ENCODE measurements at places on chromosomes 12 and 14.
A peak's percentile ranks its signal among the peaks of the same experiment; 100 is the strongest.

- no peak for DNase-seq
These were observed 8.7 kb downstream of the LRP1-AS start for GRCh38 chr12:57138526-57139272.

- no peak for DNase-seq
These were observed 21.0 kb upstream of the AQP2 start for GRCh38 chr12:49929581-49929980.

GRCh38 chr12:91743704-91744321, 401.8 kb downstream of the BTG1 start:
- no peak for DNase-seq

GRCh38 chr12:133203344-133204263, 22.3 kb downstream of the ZNF268 start:
- no peak for DNase-seq

DNA sequence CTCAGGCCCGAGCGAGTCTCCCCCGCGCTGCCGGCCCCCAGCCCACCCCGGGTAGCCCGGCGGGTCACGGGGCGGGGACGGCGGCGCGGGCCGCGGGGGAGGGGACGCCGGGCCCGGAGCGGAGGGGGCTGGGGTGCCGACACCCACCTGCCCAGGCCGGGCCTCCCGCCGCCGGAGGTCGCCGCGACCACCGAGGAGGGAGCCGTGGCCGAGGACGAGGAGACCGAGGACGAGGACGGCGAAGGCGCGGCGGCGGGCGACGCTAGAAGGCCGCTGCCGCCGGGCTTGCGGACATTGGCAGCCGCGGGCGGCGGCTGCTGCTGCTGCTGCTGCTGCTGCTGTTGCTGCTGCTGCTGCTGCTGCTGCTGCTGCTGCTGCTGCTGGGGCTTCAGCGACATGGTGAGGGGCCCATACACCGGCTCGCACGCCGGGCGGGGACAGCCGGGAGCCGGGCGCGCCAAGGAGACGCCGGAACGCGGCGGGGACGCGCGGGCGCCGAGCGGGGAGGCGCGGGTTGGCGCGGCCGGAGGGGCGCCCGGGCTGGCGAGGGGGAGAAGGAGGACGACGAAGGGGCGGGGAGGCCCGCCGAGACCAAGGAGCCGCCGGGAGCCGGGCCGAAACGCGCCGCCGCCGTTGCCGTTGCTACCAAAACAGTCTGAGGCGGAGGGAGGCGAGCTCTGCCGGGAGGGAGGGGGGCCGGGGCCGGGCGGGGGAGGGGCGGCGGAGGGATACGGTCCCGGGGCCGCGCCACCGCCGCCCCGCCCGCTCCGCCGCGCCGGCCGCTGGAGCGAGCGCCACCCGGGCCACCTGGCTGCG, at the start of gene ATXN2:
Gene ATXN2 (minus strand): TSS at position 679 of the 816 bp plus-strand sequence. CDS start 281 bp downstream, at position 398.
- peak; percentile 36 for DNase-seq

- no peak for DNase-seq
These were observed 323.0 kb downstream of the VRK1 start for GRCh38 chr14:97120204-97120603.

DNA sequence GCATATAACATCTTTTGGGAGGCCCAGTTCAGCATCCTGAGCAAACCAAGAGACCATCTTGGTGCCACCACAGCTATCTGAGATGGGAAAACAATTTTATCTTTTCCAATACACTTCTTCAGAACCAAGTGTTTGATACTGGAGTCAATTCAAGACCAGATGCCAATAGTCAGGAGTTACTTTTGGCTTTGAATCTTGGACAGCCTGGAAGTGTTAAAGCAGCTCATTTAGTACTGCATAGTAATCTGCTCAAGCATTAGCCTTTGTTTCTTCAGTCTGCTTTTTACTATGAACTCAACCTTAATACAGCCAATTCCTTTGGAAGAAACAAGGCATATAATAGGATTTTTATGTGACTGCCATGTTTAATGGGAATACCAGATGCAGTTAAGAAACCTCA, 81.9 kb upstream of the TSPAN8 start:
- no peak for DNase-seq

GRCh38 chr14:98462908-98463307, 809.1 kb downstream of the BCL11B start:
- DNase-seq, result no peak

- DNase-seq, result no peak
These were observed 180.2 kb downstream of the KCNA5 start for GRCh38 chr12:5223881-5224280.

DNA sequence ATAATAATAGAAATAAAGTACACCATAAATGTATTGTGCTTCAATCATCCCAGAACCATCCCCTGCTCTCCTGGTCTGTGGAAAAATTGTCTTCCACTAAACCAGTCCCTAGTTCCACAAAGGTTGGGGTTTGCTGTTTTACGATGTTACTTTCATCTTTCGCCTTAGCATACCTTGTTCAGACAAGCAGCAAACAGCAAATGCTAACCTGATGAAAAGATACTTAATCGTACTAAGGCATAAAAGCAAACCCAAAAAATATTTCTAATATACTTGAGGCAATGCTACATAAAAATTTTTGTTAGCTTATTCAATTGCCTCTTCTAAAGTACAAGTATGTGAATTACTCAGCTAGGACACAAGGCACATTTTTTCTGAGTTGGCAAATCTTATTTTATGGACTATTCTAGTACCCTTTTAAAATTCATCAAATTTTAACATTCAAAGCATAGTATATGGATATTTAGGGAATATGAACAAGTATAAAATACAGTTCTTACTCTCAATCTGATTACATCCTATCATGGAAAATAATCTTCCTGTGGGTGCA, 97.1 kb upstream of the PLEKHG7 start:
- no peak for DNase-seq

DNA sequence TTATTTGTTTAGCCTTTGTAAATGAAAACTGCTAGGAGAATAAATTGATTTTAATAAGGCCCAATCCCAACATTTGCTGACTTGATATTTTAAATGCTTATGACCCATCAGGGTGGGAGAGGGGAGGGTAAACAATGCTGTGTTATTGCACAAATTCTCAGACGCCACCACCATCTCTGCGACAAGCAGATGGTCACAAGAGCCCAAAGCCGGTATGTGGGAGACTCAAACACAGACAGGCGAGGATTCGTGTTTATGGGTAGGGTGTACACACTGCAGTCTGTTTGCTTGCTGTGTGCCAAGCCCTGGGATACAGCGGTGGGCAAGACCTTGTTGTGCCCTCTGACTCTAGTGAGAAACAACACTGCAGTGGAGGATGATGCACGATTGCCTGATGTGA, 39.2 kb upstream of the PWP1 start:
- DNase-seq, result no peak

DNA sequence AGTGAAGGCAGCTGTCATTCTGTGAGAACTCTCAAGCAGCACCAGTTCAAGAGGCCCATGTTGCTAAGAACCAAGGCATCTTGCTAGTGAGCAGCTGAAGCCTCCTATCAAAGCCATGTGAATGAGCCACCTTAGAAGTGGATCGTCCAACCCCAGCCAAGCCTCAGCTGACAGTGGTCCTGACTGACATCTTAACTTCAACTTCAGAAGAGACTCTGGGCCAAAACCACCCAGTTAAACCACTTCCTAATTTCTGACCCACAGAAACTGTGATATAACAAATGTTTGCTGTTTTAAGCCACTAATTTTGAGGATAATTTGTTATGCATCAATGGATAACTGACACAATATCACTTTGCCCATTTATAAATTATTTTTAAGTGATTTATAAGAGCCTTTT, 256.0 kb downstream of the RPAP3 start:
- no peak for DNase-seq

DNA sequence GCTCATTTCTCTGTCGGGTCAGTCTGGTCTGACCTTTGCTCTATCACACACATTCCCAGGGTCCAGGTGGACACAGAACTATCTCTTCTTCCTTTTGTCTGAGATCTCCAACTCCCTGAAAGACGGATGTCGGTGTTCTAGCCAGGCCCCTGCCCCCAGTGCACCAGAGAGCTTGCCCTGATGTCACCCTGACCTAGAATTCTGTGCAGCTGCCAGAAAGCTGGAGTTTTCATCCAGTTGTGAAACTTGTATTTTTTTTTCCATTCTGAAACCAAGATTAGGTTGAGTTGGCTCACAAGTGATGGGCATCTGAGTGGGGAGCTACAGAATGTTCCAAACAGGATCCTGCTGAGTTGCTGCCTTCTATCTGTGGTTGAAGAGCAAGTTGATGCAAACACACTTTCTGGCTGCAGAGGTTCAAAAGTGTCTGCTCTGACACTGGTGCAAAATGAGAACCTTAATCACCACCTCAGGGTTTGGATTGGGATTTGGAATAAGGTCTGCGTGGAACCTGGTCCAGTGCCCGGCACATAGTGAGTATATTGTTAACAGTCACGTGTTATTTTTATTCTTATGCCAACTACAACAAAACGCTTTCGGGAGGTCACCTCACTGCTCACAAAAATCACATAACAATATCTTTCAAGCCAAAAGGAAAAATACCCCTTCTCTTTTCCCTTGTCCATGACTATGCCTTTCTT, 211.5 kb downstream of the SLC15A4 start:
- no peak for DNase-seq

DNA sequence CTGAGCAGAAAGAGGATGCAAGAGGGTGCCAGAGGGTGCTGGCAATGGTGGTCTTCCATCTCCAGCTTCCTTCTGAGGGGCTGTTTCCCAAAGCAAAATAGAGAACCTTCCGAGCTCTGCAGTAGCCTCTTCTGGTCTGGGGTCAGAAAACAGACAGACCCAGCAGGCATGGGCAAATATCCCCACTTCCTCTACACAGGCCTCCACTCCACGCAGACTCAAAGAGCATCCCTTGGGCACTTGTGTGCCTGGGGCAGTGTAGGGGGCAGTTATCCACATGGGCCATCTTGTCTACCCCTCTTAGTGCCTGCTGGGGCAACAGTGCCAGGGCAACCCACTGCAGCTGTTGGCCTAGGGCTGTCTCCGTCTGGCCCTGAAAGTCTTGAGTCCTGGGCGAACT, 231.9 kb downstream of the TTC8 start:
- no peak for DNase-seq

DNA sequence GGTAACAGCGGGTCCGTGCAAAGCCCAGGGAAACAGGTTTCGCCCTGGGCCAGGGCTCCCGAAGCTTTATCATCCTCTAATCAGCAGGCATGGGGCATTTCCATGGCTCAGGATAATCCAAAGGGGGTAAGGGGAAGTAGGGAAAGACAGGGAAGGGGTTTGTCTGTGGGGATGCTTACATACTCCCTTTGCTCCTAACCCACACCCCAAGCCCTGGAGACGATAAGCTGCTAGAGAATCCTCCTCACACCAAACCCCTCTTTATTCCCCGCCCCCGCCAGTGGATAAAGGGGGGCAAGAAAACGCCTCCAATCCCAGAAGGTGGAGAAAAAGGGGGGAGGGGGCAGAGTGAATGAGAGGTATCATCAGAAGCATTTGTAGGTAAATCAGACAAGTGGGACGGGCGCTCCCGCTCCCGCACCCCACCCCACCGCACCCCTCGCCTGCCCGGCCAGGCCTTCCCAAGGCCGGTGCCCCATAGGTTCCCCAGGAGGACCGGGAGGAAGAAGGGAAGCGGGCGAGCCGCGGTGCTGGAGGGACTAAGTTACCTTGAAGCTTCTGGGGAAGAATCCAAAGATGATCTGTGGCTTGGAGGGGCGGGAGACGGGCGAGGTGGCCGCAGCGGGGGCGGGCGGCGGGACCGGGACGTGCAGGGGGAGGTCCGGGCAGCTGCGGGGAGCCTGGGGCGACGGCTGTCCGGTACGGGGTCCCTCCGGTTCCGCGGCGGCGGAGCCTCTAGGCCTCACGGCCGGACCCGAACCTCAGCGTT, 762 bp downstream of the PPP2R5E start:
- DNase-seq, result no peak

DNA sequence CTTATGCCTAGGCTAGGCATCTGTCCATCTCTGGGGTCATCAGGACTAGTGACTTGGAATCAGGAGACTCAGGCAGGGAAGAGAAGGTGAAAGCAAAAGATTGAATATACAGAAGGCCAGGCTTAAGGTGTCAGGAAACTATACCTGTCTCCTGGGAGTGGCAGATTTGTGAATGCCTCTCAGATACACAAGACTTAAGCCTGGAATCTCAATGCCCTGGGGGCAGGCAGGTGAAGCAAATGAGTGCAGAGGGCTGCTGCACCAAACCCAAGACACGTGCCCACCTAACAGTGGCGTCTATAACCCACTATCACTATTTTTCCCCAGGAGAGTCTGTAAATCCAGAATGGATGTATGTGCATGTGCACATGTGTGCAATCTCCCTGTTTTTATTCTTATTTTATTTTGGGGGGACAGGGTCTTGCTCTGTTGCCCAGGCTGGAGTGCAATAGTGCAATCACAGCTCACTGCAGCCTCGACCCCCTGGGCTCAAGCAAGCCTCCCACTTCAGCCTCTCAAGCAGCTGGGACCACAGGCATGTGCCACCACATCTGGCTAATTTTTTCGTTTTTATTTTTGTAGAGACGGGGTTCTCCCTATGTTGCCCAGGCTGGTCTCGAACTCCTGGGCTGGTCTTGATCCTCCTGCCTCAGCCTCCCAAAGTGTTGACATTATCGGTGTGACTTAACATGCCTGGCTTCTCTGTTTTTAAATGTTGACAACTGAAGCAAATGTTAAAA, 31.9 kb upstream of the FOS start:
- DNase-seq, result no peak

GRCh38 chr12:96398424-96399119, 1.7 kb downstream of the CDK17 start:
- DNase-seq, result no peak
